ENCODE measurements at places on chromosomes 6 and 20.
A peak's percentile ranks its signal among the peaks of the same experiment; 100 is the strongest.

- no peak for DNase-seq
Measured at GRCh38 chr6:90646940-90647339, 60.1 kb upstream of the MAP3K7 start.

DNA sequence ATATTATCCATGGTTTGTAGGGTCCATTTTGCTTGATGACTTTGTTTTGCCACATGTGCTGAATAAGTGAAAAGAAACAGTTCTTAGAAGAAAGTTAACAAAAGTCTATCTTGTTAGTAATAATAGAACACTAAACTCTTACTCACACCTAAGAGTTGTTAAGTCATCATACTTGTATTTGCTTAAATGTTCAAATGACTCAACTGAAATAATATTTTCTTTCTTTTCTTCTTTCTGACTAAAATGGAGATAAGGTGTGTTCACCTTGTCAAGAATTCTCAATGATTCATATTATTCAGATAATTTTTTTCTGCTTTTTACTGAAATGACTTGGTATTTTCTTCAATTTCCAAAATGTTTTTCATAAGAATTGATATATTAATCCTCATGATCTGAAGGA is 327.2 kb downstream of the HTR1B start:
- no peak for DNase-seq

DNA sequence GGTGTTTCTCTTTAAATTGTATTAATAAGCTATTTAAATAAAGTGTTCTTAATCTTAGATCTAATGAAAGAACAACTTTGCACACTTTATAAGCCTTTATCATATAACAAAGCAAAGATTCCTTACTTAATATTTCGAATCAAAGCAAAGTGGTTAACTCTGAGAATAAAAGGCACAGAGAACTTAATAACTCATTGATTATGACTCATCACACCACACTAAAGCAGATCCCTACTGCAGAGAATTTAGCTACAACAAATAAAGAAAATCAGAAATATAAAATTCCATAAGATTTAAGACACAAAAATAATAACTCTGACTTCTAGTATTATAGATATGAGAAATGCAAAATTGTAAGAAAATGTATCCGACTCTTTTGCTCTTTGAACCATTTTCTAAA is 135.6 kb upstream of the RUNX2 start:
- DNase-seq, result no peak

- DNase-seq, result no peak
Measured at GRCh38 chr6:2630891-2631571, 119.7 kb downstream of the MYLK4 start.

- DNase-seq, result no peak
Measured at GRCh38 chr20:60071965-60072364, 113.7 kb downstream of the CDH26 start.

DNA sequence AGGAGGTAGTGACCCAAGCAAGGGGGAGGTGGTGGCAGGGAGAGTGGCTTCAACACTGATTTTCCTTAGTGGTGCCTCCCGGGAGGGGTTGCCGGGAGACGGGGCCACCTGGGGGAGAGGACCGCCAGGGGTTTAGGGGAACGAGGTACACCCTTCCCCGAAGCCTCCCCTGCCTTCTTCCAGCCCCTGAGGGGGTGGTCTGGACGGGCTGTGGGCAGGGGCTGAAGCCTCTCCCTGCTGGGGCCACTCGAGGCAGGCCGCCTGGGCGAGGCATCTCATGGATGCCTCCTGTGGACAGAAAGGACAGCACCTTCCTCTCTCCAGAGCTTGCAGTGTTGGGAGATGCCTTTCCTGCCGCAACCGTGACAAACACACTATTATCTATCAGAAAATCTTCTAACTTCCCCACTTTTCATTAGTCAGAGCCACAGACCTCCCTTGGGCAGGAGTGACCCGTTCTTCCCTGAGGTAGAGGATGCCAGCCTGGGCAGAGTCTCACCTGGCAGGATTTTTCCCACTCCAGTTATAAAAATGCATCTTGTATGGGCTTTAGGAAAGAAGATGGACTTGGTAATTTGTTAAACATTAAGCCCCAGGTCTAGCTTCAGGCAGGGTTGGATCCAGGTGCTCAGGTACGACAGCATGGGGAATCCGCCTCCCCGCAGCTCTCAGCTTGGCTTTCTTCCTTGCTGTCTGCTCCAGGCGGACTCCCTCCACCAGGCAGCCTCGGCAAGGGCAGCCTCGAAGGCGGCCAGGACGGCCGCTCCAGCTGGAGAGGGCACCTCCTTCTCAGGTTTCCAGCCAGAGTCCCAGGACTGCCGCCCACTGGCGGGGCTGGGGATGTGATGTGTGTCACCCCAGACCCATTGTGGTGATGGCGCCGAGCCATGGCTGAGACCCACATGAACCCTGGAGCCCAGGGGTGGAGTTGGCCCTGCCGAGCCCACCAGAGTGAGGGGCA is 11.0 kb downstream of the HRH3 start:
- no peak for DNase-seq

DNA sequence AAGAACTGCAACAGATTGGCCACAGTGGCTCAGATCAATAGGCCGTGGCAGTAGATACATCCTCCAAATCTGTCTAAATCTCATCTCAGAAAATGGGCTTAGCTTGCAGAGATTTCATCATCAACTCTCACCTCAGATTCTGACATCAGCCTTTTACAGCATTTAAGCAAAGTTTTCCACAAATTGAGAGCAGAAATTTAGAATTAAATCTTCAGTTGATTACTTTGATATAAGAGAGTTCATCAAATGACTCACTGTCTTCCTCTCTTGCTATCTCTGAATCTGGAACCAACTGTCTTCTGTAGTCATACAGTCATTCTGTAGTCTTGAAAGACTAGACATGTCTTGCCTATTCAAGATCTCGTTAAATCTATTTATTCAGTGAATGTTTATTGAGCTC is 45.2 kb upstream of the CTAGE9 start:
- no peak for DNase-seq

DNA sequence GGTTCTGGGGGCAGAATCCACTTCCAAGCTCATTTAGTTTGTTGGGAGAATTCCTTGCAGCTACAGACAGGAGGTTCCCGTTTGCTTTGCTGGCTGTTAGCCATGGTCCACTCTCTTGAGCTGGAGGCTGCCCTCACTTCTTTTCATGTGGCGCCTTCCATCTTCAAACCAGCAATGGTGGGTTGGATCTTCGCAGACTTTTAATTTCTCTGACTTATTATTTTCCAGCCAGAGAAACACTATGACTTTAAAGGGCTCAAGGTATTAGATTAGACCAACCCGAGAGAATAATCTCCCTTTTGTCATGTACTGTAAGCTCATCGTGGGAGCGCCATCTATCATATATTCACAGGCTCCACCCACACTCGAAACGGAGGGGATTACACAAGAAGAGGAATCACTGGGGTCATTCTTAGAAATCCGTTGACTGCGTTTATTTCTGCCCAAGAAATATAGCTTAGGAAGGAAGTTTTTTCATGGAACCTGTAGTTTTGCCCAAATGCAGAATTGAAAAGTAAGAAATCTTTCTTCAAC is 38.9 kb downstream of the SAMD5 start:
- no peak for DNase-seq

DNA sequence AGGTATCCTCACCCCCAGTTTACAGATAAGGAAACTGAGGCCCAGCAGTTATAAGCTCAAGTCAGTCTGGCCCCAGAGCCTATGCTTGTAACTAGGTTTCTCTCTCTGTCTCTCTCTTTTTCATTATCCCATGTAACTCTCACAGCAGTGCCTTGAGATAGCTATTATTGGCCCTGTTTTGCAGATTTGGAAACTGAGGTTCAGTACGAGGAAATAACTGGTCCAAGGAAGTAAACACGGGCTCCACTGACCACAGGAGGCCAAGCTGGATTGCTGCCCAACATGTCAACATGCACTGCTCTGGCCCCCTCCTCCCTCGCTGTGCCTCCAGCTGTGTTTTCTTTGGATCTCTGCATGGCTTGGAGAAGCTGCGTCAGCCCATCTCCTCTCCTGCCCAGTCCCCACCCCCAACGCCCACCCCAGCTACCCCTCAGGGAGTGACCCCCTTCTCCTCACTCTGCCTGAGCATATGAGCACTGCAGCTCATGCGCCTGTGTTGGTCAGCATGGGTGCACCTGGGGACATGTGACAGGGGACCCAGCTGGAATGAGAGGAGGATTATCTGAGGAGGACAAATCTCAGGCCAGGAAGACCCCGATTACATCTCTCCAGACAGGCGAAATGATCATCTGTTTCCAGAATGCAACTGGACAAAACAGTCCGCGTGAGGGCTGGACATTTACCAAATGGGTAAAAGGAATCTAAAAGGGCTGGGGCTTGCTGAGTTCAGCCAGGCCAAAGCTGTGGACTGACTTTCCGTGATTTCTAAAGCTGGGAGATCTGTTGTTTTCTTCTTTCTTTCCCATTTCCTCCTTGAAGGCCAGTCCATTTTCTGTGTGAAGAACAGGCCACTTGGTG is 7.8 kb upstream of the PLTP start:
- peak; percentile 55 for DNase-seq

DNA sequence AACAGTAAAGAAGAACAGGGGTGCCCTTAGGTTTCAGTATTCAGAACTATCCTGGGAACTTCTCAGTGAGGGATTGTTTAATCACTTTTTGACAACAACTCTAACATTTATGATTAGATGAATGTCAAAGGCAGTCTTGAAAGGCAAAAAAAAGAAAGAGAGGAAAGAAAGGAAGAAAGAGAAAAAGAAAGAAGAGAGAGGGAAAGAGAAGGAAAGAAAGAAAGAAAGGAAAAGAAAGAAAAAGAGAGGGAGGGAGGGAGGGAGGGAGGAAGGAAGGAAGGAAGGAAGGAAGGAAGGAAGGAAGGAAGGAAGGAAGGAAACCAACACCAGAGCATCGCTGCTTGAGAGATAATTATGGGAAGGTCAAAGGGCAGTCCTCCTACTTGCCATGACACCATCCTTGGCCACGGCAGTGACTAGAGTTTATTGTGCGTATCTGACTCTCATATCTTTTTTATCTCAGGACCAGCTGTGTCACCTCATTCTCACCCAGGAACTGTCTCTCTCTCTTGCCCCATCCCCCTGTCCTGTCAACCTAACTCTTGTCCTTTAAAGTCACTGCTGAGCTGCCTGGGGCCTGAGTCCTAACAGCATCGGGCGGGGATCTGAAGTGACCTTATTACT is 96.8 kb upstream of the ATXN1 start:
- no peak for DNase-seq

Data from COR-L47 (cell line).